ENCODE measurements at places on chromosomes 4 and X.

DNA sequence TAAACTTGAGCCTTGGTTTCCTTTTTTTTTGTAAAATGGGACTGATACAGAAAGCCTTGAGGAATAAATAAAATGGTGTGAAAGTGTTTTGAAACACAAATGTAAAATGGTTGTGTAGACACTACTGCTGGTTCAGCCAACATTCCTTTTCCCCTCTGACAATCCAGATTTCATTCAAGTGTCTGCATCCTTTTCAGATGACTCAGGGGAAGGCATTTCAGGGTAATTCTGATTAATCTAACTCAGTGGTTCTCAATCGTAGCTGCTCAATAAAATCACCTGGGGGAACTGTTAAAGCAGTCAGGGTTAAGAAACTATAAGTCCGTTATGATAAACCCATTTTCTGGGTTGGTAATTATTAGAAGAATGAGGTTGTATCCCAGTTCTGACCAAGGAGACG, 4.6 kb downstream of the ARHGAP10 start:
- no peak for DNase-seq

GRCh38 chrX:129613596-129613995, 41.2 kb downstream of the APLN start:
- DNase-seq, result no peak

DNA sequence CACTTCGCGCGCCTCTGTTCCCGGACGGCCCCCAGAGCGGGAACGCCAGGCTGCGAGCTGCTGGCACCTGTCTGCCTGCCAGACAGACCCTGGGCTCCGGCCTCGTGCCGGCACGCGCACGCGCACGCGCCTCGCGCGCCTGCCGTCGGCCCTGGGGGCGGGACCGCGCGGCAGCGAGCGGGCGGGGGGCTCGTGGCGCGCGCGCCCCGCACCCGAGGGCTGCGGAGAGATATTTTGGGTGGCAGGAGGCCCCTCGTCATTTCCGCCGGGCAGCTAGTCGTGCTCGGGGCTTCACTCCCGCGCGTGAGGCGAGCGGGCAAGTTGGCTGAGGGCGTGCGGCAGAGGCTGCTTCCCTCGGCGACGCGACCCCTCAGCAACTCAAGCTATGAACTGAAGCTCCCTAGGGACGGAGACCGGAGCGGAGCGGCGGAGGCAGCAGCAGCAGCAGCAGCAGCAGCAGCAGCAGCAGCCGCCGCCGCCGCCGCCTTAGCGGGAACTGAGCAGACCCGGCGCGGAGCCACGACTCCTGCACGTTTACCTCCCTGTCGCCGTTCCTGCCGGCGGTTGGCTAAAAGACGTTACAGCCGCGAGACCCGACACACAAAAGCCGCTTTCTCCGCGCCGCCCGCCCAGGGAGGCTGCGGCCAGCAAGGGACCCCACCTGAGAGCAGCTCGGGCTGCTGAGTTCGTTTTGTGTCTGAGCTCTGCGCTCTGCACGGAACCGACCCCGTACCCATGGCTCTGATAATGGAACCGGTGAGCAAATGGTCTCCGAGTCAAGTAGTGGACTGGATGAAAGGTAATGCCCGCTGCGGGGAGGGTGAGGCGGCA, at the start of gene CNKSR2:
Gene CNKSR2, plus strand, starts transcription at position 256 of the 831 bp plus-strand sequence. Its CDS starts 480 bp downstream, at position 736.
- DNase-seq, result no peak

GRCh38 chr4:115428455-115428854, 315.0 kb upstream of the NDST4 start:
- no peak for DNase-seq

GRCh38 chrX:67654301-67654700, 110.5 kb downstream of the AR start:
- DNase-seq, result no peak

All from GM04504 (cell line).